ENCODE measurements at places on chromosomes 4 and X.
A peak's percentile ranks its signal among the peaks of the same experiment; 100 is the strongest.

- no peak for DNase-seq
Observed at GRCh38 chrX:110022599-110023448, 19.9 kb downstream of the TMEM164 start.

GRCh38 chrX:22041907-22042530 lies 9.9 kb downstream of the PHEX start:
- DNase-seq: no peak

DNA sequence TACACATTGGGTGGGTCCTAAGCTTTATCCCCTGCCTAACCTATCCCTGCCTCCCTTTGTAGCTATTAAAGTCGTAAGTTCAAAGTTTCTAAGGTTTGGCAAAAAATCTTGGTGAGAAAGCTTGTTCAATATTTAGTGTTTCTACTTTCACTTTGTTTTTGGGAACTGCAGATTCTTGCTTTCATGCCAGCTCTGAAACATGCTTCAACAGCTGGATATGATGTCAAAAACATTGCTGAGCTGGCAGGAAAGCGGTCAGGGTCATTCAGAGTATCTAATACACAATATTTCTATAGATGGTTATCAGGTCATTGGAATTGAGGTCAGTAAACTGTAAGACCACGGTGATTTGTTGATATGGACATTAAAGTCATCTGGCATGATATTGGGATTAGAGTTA lies 19.7 kb downstream of the CENPI start:
- peak; percentile 20 for DNase-seq

DNA sequence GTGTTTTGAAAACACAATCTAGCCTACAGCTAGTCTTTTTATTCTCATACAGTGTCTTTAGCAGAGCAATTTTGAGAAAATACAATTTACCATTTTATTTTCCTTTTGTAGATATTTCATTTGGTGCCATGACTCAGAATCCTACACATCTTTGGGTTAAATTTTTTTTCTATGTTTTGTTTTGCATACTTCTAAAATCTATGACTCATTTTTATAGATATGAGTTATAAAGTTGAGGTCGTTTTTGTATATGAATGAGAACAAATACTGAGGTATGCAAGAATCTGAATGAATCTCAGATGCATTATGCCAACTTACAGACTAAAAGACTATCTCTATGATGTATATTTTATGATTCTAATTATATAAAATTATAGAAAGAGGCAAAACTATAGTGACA lies 206.5 kb upstream of the ANXA10 start:
- no peak for DNase-seq

DNA sequence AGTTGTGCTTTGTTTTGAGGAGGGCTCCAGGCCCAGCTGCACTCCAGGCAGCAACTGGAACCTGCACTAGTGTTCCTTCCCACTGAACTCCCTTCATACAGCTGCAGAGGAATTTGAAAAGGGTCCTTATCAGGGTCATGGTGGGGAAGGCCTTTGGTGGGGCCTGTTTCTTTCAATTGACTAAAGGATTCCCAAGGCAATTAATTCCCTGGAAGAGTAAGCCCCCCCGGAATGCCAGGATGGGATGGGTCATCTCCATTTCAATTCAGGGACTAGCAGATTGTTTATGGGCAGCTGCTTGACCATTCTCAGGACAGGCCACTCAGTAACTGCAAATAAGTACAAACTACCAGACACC lies 45.3 kb downstream of the TSC22D3 start:
- no peak for DNase-seq
